ENCODE measurements at places on chromosomes 3 and 15.

DNA sequence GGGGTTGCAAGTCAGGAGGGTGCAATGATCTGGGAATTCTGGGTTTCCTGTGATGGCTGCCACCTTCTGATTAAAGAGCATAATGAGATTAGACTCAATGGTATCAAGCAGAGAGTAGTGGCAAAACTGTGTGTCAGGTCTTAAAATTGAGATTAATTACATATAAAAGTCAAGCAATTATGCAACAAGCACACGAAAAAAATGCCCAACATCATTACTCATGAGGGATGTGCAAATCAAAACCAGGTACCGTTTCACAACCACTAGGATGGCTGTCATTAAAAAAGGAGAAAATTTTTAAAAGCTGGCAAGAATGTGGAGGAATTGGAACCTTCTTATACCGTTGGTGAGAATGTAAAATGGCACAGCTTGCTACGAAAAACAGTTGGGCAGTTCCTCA lies 205.0 kb downstream of the OSBPL10 start:
- DNase-seq, result no peak

DNA sequence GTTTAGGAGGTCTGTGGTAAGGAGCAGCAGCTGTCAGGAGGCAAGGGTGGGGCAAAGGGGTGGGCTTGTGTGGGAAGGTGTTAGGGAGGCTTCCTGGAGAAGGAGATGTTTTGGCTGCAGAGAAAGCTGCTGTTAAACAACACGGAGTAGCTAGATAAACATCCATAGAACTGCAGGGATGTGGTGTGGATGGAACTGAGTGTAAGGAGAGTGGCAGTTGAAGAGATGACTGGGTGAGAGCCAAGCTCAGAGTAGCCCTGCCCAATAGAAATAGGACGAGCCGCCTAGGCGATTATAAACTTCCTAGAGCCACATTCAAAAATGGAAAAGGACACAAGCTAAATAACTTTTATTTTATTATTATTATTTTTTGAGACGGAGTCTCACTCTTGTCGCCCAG lies 19.9 kb downstream of the RPLP1 start:
- no peak for DNase-seq

GRCh38 chr15:42349186-42349585 lies 10.1 kb upstream of the CAPN3 start:
- DNase-seq, result peak; percentile 22

- DNase-seq, result peak; percentile 73
Observed at GRCh38 chr3:170330366-170330765, 27.1 kb upstream of the SKIL start.

GRCh38 chr3:196274585-196274984 lies 12.9 kb downstream of the PCYT1A start:
- DNase-seq, result no peak

DNA sequence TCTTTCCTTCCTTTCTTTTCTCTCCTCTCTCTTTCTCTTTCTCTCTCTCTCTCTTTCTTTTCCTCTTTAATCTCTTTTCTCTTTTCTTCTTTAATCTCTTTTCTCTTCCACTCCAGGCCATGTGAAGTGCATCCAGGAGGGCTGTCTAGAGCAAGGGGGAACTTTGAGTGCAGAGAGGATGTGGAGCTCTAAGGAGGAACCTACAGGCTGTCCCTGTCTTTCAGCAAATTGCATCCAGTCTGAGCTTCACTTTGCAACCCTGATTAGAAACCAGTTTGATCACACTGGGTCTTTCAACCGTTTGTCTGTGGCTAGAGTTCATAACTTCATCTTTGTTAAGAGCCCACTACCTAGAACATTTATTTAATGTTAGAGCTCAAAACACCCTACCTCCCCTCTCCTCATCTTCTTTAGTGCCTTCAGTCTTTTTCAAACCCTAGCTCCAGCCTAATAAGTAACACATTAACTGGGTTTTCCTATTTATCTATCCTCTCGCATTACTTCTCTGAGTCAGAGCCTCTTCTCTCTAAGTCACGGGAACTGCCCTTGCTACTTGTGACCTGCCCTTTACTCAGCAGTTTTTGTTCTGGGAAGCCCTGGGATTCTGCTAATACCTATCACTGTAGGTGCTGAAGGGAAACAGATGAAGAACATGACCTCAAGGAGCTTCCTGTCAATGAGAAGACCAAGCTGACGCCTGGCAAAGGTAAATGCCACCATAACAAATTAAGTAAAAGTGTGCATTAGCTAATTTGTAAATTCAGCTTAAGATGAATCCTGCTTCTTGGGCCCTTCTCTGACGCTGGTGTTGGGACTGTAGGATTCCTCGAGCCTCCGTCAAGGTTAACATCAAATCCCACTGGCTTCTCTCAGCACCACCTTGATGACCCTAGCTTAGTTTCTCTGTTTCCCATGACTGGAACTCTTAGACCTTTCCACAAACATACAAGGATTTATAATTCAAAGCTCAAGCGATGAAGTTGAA lies at the start of gene GCNT3:
Gene GCNT3, plus strand, starts transcription at position 508 of the 985 bp plus-strand sequence. CDS start 6,456 bp downstream, outside the sequence.
- DNase-seq, result peak; percentile 49

DNA sequence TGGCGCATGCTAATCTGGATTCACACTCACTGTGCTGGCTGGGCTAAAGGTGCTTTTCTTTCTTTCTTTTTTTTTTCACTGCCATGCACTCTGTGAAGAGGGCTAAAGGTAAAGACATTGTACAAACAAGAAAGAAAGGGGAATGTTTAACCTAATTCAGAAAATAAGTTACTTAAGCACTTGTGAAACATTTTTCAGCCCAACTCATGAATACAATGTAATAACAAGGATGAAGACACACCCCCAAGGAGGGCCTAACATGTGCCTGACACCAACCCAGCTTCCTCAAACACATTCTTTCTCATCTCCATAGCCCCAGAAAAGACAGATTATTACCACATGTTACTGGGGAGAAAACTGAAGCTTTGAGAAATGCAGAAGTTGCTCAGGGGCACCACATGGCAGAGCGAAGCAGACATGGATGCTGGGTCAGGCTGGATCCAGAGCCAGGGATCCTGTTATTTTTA lies 5.7 kb downstream of the STIMATE start:
- DNase-seq, result peak; percentile 66
